Ammon's horn (tissue), 1 donor: ENCODE measurements at places on chromosomes 12 and 14.

- DNase-seq = no peak
Measured at GRCh38 chr12:4121506-4122020, 152.0 kb upstream of the CCND2 start.

GRCh38 chr14:73712540-73713180, 1.5 kb downstream of the PNMA1 start:
- peak; percentile 33 for DNase-seq

GRCh38 chr14:72142328-72142727, 210.1 kb downstream of the RGS6 start:
- DNase-seq = no peak

DNA sequence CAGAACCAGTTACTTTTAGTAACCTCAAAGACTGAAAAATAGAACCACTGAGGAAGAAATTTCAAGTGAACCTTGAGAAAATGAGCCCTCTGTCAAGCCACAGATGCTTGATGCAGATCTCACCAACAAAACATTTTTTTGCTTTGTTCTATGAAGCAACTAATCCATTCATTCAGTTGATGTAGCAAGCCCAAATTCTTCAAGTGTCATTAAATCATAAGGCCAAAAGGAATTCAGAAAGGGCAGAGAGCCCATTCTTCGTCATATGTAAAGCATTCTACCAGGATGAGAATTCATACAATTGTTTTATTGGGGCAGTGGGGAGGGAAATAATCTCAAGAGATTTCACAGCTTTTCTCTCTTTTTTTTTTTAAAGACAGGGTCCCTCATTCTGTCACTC, 218.0 kb upstream of the RGS6 start:
- no peak for DNase-seq

DNA sequence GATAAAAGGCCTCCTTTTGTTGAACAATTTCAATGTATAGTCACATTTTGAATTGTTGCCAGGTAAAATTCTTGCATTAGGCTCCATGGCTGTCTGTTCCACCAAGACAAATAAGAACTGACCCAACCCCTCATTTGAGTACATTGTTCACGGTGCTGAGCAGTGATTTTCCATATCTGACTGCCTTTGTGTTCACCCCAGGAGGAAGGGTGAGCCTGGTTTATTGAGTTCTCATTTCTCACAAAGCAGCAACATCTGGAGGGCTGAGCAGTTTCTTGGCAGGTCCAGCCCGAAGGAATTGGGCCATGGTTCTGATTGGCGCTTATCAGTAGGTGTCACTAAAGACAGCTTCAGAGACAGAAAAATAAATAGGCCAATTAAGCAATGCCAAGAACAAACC, 149.1 kb downstream of the BMP4 start:
- no peak for DNase-seq

DNA sequence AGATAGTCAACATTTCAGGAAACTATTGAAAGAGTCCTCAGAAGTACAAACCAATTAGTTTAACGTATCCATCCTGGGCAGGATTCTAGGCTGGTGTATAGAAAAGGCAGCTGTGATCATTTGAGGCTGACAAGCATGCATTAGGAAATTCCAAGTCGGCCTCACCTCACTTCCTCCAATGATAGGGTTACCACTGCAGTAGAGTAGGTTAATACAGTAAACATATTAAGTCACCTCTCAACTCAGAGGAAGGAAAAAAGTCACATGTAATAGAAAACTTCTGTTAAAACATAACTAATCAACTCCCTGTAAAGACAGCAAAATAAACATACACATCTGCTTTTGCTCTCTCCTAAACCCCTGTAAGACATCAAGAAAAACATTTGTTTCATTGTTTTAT, 33.5 kb downstream of the MED13L start:
- DNase-seq = no peak

DNA sequence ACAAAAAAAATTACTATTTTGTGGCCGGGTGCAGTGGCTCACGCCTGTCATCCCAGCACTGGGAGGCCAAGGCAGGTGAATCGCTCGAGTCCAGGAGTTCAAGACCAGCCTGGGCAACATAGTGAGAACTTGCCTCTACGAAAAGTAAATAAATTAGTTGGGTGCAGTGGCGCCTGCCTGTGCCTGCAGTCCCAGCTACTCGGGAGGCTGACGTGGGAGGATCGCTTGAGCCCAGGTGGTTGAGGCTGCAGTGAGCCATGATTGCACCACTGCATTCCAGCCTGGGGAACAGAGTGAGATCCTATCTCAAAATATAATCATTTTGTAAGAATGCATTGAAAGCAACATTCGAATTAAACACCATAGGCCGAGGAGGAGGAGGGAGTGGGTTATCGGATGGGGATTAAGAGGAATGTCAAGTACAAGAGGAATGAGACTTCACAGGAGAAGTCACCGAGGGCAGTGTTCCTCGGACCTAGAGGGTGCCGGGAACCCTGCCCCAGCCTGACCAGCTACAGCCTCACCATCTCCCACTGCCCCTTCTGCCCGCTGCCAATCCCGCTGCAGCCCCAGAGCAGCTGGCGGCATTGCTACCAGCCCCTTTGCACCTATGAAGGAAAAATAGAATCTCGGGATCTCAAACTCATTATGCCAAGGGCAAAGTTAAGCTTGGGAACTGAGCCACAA, 32.6 kb upstream of the AACS start:
- DNase-seq = no peak

GRCh38 chr14:68687746-68688145, 105.1 kb downstream of the ZFP36L1 start:
- DNase-seq = no peak
